ENCODE measurements at places on chromosomes 6 and 20.

- H3K27me3 ChIP-seq, result peaks cover 14% of the 10 kb centered on the region
- H3K36me3 ChIP-seq, result no peaks in the 10 kb centered on the region
- no peak for DNase-seq
Observed at GRCh38 chr20:19427913-19428312, 215.5 kb downstream of the SLC24A3 start.

GRCh38 chr6:12060780-12061609 is 48.9 kb downstream of the HIVEP1 start:
- no peaks in the 10 kb centered on the region for H3K27me3 ChIP-seq
- peaks cover 15% of the 10 kb centered on the region for H3K4me1 ChIP-seq
- H3K36me3 ChIP-seq, result no peaks in the 10 kb centered on the region
- H3K4me3 ChIP-seq, result peak overlapping the region; percentile 35
- peak overlapping the region; percentile 27 for H3K27ac ChIP-seq

DNA sequence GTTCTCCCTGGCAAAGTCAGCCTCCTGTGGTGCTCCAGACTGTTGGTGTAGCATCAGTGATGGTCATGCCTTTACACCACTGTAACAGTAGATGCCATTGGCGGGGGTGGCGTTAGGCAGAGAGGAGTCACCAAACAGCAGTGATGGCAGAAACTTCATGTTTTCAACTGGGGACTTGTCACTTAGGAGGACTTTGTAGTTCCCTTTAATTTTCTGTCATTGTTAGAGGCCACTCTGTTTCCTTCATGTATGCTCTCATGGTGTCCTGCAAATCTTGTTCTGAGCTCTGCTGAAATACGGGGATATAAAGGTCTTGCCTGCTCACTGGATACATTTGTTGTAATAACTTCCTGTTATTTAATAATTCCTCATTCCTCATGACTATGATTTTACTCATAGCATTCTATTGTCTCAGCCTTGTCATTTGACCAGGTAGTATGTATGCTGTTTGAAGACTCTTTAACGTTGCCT is 4.6 kb downstream of the MAP3K4 start:
- no peak overlapping the region for H3K4me3 ChIP-seq
- peaks cover 22% of the 10 kb centered on the region for H3K4me1 ChIP-seq
- no peak for DNase-seq
- no peaks in the 10 kb centered on the region for H3K27me3 ChIP-seq

DNA sequence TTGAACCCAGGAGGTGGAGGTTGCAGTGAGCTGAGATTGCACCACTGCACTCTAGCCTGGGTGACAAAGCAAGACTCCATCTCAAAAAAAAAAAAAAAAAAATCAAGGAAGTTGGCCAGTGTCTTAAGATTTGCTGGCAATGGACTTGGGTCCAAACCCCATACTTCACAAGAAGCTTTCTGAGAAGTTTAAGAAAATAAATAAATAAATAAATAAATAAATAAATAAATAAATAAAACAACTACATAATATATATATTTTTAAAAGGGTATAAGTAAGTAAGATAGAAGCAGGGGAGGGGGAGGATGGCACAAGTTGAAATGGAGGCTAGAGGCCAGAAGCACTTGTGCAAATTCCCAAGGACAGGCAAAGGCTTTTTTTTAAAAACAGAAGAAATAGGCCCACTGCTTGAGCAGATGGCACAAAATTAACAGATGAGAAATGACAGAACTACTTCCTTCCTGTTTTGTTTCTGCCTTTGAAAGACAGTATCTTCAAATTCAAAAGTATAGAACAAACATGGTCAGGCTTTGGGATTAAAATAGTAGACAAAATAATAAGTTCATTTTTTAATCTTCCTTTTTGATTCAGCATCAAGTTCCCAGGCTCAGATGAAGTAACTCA is 287.7 kb downstream of the ALDH8A1 start:
- H3K4me1 ChIP-seq, result peaks cover 5% of the 10 kb centered on the region
- no peak overlapping the region for H3K4me3 ChIP-seq
- H3K27me3 ChIP-seq, result no peaks in the 10 kb centered on the region
- no peak for DNase-seq
- H3K36me3 ChIP-seq, result no peaks in the 10 kb centered on the region

DNA sequence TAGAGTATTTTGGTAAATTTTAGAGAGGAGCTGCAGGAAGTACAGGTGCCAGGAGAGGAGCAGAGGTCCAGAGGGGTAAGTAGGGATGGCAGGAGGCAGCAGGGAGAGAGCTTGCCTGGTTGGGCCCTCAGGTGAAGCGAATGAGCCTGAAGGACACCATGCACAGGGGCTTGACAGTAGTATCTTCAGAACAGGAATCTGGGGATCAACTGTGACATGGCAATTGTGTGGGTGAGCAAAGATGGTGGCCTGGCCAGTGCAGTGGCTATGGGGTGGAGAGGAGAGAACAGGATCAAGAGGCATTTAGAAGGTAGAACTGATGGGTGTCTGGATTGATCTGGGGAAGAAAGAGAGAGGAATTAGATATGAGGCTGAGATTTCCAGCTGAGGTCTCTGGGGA is 68.7 kb upstream of the RNF24 start:
- peaks cover 8% of the 10 kb centered on the region for H3K4me1 ChIP-seq
- peaks cover 19% of the 10 kb centered on the region for H3K27me3 ChIP-seq
- DNase-seq, result no peak
- H3K36me3 ChIP-seq, result no peaks in the 10 kb centered on the region
- no peak overlapping the region for H3K4me3 ChIP-seq

DNA sequence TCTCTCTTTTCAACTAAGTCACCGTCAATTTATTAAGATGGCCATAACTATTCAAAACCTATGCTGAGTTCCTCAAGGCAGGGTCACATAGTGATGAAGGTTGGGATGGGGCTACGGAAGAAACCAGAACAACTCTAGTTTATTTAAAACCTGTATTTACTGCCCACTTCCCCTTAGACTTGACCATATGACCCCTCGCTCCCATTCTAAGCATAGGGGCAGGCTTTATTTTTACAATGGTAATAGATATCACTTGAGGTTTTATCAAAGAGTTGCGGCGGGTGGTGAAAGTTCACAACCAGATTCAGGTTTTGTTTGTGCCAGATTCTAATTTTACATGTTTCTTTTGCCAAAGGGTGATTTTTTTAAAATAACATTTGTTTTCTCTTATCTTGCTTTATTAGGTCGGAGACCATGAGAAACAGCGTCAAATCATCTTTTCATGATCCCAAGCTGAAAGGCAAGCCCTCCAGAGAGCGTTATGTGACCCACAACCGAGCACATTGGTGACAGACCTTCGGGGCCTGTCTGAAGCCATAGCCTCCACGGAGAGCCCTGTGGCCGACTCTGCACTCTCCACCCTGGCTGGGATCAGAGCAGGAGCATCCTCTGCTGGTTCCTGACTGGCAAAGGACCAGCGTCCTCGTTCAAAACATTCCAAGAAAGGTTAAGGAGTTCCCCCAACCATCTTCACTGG is 5.5 kb downstream of the EDN1 start:
- H3K36me3 ChIP-seq, result peaks cover 2% of the 10 kb centered on the region
- DNase-seq, result no peak
- no peak overlapping the region for H3K4me3 ChIP-seq
- H3K27me3 ChIP-seq, result peaks cover 21% of the 10 kb centered on the region
- peaks cover 30% of the 10 kb centered on the region for H3K4me1 ChIP-seq
- H3K27ac ChIP-seq, result no peak overlapping the region

DNA sequence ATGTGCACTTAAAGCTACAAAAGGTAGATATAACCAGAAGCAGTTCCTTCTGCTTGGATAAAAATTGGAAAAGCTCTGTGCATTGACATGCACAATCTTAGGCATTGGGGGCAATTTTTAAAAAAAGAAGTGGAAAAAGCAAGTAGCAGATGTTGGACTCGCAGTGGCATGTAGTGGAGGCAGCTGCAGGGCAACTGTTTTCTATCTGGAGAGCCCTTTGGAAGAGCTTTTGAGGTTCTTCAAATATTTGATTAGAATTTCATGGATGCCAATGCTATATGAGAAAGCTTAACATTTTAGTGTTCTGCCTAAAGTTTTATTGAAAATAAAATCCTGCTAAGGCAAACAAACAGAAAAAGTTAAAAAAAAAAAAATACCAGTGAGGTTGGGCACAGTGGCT is 388.3 kb upstream of the RNF217 start:
- DNase-seq, result no peak
- H3K36me3 ChIP-seq, result peaks cover 2% of the 10 kb centered on the region
- H3K27ac ChIP-seq, result no peak overlapping the region
- no peaks in the 10 kb centered on the region for H3K4me1 ChIP-seq
- H3K4me3 ChIP-seq, result no peak overlapping the region

DNA sequence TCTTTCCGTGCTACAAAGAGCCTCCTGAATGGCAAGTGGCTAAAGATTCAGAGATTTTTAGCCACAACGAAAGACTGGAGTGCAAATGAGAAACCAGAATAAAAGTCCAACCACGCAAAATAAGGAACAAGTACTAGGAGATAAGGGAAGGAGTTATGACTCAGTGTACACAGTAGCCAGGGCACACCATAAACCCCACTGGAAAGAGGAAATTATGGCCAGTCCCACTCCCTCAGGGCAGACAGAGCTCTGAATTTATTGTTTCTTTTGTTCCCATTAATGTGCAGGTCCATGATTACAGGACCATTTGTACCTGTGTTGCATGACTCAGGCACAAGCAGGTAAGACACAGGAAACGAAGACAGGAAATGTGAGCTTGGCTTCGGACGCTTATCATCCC is 150.3 kb upstream of the PREP start:
- H3K27ac ChIP-seq, result no peak overlapping the region
- peaks cover 32% of the 10 kb centered on the region for H3K27me3 ChIP-seq
- no peak overlapping the region for H3K4me3 ChIP-seq
- H3K36me3 ChIP-seq, result peaks cover 4% of the 10 kb centered on the region
- no peak for DNase-seq
- H3K4me1 ChIP-seq, result no peaks in the 10 kb centered on the region

All from progenitor cell of endocrine pancreas (in vitro differentiated cells).